ENCODE measurements at places on chromosomes 3 and 15. TPM values are rescaled to one million over a fixed set of nuclear protein-coding genes. Genes with fewer than 3 reads are reported as not detected.

FGF7 gene
- total RNA-seq = not detected

TIMMDC1 gene
- total RNA-seq = 85.3 TPM

SLC2A2 gene
- total RNA-seq = not detected

NANOGP8 gene
- not detected for total RNA-seq

TIGIT gene
- total RNA-seq = not detected

LRRC31 gene
- total RNA-seq = 0.14 TPM

PARP9 gene
- total RNA-seq = 12.6 TPM

LRRC2 gene
- not detected for total RNA-seq

SOX14 gene
- total RNA-seq = not detected

BLM gene
- total RNA-seq = 13.0 TPM

IL17RD gene
- total RNA-seq = 13.2 TPM

GRCh38 chr15:51869060-51869421 is 39.6 kb downstream of the TMOD3 start:
- DNase-seq = peak; percentile 43

DNA sequence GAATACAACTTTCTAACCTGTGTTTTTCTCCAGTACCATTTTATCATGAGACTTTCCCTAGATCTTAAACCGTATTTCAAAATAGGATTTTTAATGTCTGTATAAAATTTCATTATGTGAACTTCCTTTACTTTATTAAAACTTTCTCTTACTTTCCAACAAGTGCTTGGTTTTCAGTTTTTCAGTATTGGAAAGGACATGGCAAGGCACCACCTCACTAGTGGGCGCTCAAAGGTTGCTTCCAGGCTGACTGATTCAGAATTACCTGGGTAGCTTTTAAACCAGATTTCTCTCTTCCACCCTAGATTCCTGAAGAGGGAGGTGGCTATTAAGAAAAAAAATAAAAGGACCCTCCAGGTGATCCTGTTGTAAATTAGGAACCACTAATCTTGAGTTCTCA is 236.6 kb downstream of the SOX2 start:
- DNase-seq = no peak

GRCh38 chr3:124594581-124594980 is 135.7 kb upstream of the UMPS start:
- no peak for DNase-seq

GRCh38 chr15:56464893-56465520 is at the start of gene MNS1:
MNS1 (minus strand) TSS chr15:56465137; CDS start chr15:56464972, 165 bp downstream.
- DNase-seq = peak; percentile 80

DNA sequence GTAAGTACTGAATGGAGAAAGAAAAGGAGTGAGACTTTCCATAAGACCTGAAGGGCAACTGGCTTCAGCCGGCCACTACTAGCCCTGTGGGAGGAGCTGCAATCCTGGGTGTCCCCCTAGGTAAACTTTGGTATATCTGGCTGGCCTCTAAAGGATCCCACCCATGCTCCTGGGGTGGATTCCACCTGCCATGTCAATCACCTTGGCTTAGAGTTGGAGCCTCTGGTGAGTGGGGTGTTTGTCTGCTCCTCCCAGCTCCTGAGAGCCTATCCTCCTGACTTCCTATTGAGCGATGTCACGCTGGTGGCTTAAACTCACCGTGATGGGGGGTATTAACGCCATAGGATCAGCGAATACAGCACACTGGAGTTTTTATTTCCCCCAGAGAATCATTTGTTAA is 2.6 kb downstream of the SPTBN5 start:
- DNase-seq = no peak

DNA sequence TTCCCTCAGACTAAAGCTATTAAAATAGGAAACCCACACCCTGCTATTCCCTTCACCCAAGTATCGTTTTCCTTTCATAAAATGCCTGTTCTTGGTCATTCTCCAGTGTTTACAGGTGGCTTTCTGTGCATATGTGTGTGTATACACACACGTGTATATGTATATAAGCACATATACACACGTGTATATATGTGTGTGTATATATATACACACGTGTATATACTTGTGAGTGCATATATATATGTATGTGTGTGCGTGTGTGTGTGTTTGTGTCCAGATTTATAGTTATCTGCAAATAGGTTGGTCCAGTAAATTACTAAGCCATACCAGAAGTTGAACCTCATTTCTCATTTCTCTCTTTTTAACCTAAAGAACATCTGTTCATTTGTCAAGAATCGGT is 15.7 kb upstream of the TEX9 start:
- no peak for DNase-seq

DNA sequence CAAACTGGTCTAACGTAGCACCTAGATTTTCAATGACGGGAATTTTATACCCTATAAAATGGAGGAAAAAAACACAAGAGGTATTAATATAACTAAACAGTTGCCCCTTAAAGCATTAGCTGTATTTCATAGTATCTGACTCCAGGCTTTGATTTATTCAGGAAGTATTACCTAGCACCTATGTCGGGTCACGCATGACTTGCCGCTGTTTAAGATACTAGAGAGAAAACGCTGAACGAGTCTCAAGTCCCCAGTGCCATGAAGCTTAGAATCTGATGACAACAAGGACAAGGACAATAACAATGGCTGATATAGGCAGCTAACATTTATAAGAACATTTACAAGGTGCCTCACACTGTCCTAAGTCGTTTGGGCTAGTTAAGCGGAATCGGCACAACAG is 1.9 kb downstream of the SNRPA1 start:
- DNase-seq = no peak

GRCh38 chr15:37093480-37094332 is 6.6 kb downstream of the MEIS2 start:
- DNase-seq = no peak

GRCh38 chr3:73966733-73967132 is 342.0 kb upstream of the PDZRN3 start:
- DNase-seq = no peak

DNA sequence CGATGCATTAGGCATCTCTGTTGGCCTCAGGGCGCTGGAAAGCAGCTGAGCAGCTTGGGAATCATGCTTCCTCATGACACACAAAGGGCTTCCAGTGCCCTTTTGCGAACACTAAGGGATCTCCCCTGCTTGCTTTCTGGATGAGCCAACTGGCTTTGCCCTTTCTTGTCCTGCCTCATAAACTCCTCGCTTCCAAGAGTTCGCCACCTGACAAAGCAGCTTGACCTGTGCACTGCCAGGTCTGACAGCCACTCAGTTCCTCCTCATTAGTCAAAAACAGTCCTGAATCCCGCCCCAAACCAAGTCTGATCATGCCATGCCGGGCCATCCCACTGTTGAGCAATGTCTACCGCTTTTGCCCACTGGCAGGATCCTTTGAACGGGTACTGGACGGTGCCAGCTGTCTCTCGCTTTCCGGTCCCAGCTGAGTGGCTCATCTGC is 265.4 kb upstream of the LYSMD4 start:
- no peak for DNase-seq

GRCh38 chr3:187212196-187212545 is 14.9 kb downstream of the RTP1 start:
- DNase-seq = no peak

DNA sequence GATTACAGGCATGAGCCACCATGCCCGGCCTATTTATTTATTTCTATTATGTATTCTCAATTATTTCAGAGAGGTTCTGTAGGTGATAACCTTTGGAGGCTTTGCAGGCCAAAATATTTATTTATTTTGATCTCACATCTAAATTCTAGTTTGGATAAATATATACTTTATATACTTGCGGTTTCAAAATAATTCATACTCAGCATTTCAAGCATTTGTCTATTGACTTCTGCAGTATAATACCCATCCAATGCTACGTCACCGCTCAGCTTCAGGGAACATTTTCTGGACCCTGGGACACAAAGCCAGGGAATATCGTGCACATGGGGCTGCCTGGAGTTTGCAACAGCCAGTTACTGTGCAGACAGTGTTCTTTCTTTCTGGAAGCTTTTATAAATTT is 22.6 kb downstream of the CGGBP1 start:
- no peak for DNase-seq

- DNase-seq = no peak
Measured at GRCh38 chr3:47315069-47315647, 32.4 kb downstream of the KLHL18 start.

GRCh38 chr3:50674349-50675178 is at the start of gene DOCK3:
DOCK3 (plus strand) TSS chr3:50674927; CDS start chr3:50675264, 337 bp downstream.
- DNase-seq = no peak

GRCh38 chr3:23271876-23272741 is 69.0 kb downstream of the UBE2E2 start:
- DNase-seq = no peak

GRCh38 chr3:117736846-117737245 is 1027.3 kb downstream of the TUSC7 start:
- no peak for DNase-seq

- no peak for DNase-seq
Measured at GRCh38 chr3:122067214-122067550, 12.0 kb downstream of the CD86 start.

DNA sequence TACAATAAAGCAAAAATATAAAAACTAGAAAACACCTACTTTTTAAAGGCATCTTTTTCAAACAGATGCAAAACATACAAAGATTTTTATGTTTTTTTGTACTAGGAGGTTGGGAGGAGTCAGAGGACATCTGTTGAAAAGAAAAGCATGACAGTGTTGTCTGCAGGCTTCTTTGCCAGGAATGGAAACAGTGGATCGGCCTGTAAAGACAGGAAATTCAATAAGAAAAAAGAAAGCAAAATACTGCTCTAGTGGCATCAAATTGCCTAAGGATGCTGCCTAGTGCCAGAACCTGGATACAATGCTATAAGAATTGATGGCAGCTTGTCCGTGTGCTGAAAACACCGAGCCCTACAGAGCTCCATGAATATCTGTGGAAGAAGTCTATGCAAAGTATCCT is 69.9 kb downstream of the TBC1D5 start:
- DNase-seq = no peak

DNA sequence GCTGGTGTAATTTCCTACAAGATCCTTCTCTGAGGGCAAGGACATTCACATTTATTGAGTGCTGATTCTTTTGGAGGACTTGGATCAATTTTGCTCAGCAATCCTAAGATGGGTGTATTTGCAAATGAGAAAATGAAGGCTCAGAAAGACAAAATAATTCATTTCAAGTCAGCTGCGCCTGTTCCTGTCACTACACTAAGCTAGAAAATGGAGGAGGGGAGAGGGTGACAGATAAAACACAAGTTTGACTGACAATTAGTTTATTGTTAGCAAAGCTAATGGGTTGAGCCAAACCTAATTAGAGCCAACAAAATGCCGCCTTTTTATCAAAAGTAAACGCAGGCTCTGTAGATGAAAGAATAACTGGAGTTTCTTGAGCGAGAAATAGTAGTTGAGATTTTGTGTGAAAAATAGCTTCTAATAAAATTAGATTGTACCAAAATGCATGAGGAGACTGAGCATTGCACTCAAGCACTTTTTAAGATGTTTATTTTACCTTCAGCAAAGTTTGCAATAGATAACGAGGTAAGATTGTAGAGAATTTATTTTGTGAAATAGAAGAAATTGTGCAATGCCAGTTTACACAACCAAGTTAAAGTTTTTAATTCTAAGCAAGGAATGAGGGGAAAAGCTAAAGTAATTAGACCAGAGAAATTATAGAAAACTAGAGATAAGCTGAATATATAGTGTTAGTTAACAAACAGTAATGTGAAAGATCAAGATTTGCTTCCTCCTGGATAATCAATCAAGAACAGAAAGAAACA is 39.6 kb upstream of the SECISBP2L start:
- no peak for DNase-seq

- no peak for DNase-seq
Measured at GRCh38 chr3:15896500-15896899, 98.7 kb upstream of the ANKRD28 start.

- no peak for DNase-seq
Measured at GRCh38 chr3:39186692-39187151, 5.7 kb downstream of the XIRP1 start.

GRCh38 chr15:68787609-68788263 is 33.0 kb downstream of the ANP32A start:
- DNase-seq = no peak

GRCh38 chr15:93485438-93486327 is 396.7 kb upstream of the RGMA start:
- DNase-seq = no peak

DNA sequence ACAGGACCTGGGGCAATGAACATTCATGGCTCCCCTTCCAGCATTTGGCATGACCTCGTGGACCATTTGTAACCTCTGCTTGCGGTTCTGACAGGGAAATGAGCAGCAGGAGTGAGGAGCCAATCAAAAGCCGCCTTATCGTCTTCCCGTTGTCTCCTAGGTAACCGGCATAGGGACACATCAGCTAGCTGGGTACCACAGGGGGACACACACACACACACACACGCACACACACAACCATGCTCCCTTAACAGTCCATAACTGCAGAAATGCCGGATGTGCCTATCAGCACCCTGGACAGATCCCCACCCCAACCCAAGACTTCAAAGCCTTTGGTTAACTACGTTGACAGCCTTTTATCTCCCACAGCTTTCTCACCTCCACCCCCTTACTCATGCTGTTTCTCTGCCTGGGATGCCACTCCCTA is 53.4 kb upstream of the CCDC174 start:
- DNase-seq = no peak

DNA sequence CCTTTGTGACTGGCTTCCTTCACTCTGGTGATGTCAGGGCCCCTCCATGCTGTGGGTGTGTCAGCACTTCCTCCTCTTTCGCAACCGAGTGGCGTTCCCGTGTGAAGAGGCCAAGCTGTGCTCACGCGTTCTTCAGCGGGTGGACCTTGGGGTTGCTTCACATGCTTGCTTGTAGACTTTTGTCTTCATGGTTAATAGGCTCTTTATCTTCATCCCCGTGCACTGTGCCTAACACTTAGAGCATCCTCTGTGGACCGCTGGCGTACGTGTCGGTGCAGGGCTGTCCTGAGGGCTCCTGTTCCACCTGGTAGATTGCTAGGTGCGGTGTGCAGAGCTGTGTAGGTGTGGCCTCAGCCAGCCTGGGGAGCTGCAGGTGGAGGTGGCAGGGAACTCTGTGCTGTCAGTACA is 182.3 kb downstream of the OR4M2 start:
- DNase-seq = no peak

DNA sequence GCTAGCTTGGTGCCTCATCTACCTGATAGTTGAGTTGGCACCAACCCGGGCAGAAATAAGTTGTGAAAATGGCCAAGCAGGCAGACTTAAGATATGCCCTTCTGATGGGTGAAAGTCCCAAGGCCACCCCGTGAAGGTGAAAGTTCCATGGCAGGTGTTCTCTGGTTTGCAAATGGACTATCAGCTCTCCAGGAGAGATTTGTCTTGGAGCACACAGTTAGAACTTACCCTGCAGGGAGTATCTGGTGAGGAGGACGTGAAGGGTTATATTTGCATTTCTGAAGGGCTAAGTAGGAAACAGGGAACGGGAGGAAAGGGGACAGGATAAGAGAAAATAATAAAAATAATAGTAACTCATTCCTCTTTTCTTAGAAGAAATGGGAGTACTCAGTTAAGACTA is 220.5 kb downstream of the TP63 start:
- DNase-seq = no peak

All from epithelial cell of proximal tubule (primary cell).